ENCODE measurements at places on chromosomes 2 and 18. TPM values are rescaled to one million over a fixed set of nuclear protein-coding genes. Genes with fewer than 3 reads are reported as not detected.

Gene TRIM54
- 0.16 TPM for total RNA-seq

Gene SULT1C2
- total RNA-seq: not detected

Gene CSRNP3
- total RNA-seq: 1.2 TPM

Gene C2orf15
- total RNA-seq: 1.9 TPM

Gene PLCD4
- 5.7 TPM for total RNA-seq

Gene CCDC85A
- 0.24 TPM for total RNA-seq

Gene TMEM247
- not detected for total RNA-seq

Gene FASTKD2
- 19.7 TPM for total RNA-seq

Gene ASB18
- total RNA-seq: not detected

Gene NABP1
- total RNA-seq: 32.8 TPM

Gene UPP2
- total RNA-seq: not detected

Gene ALPP
- total RNA-seq: not detected
